GM12864 (cell line): ENCODE measurements at places on chromosomes 5 and 9.

DNA sequence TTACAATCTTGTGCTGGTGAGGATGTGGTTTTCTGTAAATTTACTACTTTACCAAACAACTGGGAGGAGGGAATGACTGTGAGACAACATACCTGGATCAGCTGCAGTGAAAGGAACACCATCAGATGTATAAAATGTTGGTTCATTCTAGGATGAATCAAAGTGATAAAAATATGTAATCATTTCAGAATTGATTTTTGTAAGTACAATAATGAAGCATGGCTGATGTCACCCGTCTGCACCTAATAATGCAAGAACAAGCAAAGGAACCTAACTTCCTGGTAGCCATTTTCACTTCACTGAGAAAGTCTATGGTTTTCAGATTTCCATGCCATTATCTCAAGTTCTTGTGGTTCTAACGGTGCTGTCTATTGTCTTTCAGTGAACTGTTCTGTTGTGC, 18.7 kb upstream of the C5orf34 start:
- DNase-seq: no peak

- no peak for DNase-seq
These were observed 90.3 kb upstream of the PHYKPL start for GRCh38 chr5:178322736-178323540.

DNA sequence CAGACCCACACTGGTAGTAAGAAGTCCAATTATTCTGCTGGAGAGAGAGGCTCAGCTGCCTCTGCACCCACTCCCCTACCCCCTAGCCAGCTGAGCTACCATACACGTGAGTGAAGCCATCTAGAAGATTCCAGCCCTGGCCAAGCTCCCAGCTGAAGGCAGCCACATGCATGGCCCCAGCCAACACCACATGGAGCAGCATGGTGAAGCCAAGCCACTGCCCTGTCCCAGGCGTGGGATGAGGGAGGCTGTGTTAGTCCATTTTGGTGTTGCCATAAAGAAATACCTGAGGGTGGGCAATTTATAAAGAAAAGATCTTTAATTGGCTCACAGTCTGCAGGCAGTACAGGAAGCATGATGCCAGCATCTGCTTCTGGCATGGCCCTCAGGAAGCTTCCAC, 20.0 kb upstream of the VDAC1 start:
- no peak for DNase-seq

DNA sequence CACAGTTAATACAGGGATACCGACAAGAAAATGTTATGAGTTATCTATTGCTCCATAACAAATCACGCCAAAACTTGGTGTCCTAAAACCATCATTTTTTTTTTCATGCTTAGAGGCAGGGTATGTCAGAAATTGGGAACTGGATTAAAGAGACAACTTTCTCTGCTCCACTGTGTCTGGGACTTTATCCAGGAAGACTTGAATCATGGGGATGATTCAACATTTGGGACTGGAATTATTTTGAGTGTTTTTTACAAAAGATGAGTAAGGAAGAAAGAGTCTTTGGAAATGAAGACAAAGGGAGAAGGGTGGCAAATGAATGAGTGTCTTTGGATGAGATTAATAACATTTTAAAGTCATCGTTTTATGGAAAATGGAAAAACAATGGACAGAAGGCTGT, 1883.7 kb upstream of the C9orf72 start:
- DNase-seq: no peak

DNA sequence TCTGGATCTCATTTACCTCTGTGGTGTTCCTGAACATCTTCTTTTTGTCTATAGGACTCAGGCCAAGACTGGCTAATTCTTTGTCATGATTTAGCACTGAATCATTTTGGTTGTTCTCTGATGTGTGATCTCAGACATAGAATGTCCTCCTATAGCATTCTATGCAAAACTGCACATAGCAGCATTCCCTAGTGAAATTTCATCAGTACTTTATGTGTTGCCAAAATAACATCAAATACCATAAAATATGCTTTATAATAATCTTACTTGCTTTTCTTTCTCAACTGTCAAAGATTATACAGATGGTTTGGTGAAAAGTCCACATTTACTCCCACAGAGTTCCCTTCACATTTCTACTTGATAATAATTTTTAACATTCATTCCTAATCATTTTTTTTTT, 115.7 kb upstream of the MPDZ start:
- DNase-seq: no peak

GRCh38 chr5:114317751-114318150, 44.1 kb upstream of the KCNN2 start:
- DNase-seq: no peak

- DNase-seq: no peak
These were observed at the start of gene CD14 for GRCh38 chr5:140633021-140633471. Gene CD14, minus strand, starts transcription at chr5:140633175. Its CDS starts 104 bp downstream, at chr5:140633071.

DNA sequence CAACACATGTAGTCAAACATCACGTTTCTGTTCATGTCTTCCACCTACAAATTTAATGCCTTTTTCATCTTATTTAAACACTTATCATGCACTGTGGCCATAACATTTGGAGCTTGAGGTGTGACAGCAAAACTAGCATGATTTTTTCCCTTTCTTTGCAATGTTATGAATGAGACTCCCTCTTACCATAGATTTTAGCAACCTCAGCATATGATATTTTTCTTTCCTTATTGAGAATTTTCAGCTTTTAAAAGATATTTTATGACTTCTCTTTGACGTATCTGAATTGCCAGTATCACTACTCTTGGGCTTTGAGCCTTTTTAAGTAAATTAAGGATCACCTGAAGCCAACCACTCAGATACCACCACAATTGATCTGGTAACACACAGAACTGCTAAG, 32.7 kb upstream of the ISOC1 start:
- DNase-seq: no peak

- no peak for DNase-seq
These were observed 24.0 kb upstream of the OCLN start for GRCh38 chr5:69468631-69469030.

DNA sequence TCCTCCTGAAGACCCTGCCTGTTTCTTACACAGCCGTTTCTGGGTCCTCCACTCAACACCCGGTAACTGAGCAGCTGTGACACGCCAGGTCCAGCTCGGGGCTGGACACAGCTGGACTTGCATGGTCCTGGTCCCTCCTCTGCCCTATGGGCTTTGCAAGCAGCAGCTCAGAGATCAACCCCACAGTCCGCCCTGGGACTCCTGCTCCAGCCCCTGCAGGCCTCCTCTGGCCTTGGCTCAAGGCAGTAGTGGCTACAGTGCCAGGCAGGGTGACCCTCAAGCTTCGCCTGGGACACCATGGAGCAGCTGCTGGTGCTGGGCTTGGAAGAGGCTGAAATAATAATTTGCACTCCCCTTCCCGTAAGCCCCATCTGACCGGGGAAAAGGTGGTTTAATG, 66.1 kb upstream of the OLFM1 start:
- no peak for DNase-seq

GRCh38 chr5:158485604-158486081, 614.1 kb downstream of the EBF1 start:
- no peak for DNase-seq

DNA sequence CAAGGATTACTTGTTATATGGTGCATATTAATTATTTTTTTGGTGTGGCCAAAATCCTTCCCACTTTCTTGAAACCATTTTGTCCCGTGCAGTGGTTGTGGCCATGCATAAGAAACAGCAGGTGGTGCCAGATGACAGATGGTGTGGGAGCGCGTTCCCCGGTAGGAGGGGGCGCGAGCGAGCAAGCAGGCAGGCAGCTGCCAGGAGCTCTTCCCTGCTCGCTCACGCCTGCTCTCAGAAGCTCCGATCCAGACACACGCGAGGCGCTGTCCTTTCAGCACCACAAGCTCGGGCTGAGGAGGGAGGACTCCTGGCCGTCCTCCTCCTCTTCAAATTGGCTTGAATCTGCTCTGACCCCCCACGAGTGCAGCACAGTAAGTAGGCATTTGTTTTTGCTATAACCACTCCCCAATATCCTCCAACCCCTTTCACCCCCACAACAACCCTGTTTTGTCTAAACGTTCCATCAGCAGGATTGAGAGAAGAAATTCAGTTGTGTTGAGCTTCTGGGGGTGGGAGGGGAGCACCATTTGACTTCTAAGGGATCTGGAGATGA, at the start of gene NSG2:
Gene NSG2 (plus strand): TSS at position 237 of the 556 bp plus-strand sequence. CDS start 1,050 bp downstream, outside the sequence.
- peak; percentile 49 for DNase-seq

DNA sequence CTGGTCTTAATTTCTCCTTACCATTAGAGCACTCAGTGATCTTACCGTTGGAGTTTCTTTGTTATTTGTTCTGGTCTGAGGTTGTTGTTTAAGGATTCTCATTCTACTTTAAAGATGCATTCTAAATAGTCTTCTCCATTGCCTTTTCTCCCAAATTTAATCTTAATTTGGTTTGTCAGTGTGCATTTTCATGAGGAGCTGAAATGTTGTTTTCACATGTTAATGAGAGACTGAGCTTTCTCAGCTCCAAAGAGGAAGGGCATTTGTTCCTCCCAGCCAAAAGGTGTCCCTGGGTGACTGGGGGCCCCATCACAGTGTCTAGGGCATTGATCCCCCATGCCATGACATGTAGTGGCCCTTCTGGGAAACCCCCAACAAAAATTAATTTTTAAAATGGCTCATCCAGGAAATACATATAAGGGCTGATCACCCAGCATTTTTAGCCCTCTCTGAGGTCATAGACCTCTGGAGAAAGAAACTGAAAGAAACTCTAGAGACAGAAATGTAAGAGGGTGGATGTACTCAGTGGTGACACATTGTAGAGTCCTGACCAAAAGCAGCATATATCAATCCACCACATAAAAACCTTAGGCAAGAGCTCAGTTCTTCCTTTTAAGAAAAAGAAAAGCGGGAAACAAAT, 240.4 kb upstream of the RAI14 start:
- DNase-seq: peak; percentile 12

DNA sequence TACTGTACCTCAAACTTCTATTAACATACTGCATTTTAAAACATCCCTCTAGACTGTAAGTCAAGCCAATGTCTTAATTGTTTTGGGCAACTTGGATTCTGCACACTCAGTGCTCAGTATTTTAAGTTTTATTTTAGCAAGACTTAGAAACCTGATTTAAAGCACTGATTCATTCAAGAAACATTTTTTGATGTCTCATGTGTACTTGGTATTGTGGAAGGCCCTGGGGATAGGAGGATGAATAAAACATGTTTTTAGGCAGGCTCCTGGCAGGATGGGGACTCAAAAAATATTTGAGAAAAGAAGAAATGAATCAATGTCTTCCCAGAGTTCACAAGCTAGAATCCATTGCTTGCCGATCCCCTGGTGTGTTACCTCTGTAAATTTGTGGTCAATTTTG, 334.0 kb upstream of the PUM3 start:
- DNase-seq: no peak

DNA sequence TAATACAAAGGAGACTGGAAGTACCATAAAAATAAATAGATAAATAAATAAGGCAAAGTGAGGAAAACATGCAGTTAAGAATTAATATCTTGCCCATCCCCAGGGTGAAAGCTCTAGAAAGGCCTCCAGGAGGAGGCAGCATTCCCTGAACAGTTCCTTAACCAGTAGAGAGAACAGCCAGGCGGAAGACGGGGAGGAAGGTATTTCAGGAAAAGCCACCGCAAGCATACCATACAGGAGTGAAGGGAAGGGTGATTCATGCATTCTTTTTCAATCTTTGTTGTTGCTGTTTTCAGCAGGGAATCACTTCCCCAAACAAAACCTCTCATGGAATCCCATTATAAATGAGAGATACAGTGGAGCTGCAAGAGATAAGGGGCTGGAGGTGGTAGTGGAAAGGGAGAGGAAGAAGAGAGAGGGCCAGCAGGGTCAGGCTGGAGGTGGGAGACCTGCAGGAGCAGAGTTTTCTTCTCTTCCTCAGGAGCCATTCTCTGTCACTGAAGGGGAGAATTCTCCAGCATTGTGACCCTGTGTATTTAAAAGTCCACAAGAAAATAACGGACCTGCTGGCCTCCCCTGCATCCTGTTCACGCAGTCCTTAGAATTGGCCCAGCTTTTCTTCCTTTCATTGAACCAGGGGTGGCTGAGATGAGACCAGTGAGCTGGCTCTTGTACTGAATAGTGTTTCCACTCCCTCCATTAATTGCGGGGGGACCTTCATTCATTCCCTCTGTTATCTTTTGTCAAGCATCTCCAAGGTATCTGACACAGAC, 255.9 kb downstream of the FAM114A2 start:
- no peak for DNase-seq

DNA sequence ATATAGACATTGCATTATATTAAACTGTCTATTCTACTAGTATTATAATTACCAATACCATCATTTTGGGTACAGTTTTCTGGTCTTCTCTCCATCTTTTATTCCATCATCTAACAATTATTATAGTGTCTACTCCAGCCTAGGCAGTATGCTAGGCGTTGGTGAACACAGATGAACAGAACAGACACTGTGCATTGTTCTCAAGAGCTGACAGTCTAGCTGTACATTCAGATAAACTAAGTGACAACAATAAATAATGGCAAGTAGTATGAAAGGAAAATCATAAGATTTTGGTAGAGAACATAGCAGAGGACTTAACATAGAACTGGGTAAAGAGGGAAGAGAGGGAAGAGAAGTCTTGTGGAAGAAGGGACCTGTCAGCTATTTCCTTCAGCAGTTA, 12.5 kb upstream of the SGCD start:
- no peak for DNase-seq

DNA sequence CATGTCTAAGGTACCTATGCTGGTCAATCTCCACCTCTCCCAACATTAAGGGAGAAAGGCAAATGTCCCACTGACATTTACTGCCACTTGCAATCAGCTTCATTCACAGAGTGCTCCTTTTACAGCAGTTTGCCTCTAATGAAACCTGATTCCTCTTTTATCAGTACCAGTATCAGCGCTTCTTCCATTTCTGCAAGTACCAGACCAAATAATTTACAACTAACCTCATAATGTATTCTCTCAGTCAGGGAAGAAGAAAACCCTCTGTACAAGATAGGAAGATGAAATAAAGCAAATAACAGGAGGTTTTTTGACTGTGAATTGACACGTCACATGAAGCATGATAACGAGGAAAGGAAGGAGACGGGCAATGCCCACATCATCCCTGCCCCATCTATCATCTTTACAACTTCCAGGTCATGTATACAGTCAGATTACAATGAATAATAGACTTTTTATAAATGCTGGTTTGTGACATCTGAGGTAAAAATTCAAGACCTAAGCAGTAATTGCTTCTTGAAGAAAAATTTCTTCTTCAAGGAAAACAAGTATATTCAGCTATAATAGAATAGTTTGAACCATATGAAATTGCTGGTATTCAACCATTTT, 21.9 kb downstream of the ABITRAM start:
- no peak for DNase-seq

- no peak for DNase-seq
These were observed 38.4 kb downstream of the TLE4 start for GRCh38 chr9:79610019-79610631.
